Activated CD4-positive, CD25-positive, alpha-beta regulatory T cell treated with anti-CD3 and anti-CD28 coated beads, Interleukin-2, amount 50 U/mL, for 16 hours (primary cell): ENCODE measurements at places on chromosomes 1 and 21.

DNA sequence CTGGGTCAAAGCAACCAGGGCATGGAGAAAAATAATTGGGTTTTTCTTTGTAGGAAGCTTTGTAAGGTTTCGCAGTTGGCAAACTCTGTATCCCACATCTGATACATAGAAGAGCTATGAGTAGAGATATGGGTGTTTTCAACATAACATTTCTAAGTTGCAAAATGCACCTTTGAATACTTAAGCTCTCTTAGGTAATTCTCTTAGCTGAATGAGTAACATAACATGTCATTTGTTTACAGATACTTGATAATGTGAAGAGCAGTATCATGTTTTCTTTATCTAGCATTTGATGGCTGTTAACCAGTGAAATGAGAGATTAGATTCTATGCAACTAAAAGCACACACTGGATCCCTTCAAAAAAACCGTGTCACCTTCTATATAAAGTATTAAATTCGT, 21.6 kb downstream of the RAVER2 start:
- no peak for DNase-seq

GRCh38 chr1:53047737-53048736, 14.0 kb upstream of the PODN start:
- DNase-seq: no peak

DNA sequence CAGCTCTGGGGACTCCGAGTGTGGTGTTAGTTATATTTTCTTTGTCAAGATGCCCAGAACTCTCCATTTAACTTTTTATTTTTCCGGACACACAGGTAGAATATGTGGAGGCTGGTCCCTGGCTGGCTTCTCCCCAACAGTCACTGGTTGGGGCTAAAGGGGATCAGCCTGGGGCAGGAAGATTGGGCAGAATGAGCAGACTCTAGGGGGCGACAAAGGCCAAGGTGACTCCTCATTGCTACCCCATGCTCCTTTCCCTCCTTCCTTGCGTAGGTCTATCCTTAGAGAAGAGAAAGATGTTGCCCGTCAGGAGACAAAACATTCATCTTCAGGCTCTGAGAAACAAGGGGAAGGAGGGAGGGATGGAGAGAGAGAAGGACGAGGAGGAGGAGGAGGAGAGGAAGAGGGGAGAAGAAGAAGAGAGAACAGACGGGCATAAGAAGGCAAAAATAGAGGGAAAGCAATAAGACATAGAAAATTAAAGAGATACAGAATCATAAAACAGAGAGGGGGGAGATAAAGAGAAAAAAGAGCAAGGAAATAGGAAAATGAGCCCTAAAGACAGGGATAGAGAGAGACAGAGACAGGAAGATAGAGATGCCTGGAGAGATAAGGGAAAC, 89.9 kb downstream of the FOXD2 start:
- no peak for DNase-seq

- DNase-seq: no peak
Observed at GRCh38 chr1:44673675-44674112, 587 bp downstream of the TMEM53 start.

GRCh38 chr1:77832901-77833300, 53.5 kb downstream of the MIGA1 start:
- no peak for DNase-seq

GRCh38 chr1:209777587-209777986, 6.8 kb downstream of the C1orf74 start:
- DNase-seq: no peak

DNA sequence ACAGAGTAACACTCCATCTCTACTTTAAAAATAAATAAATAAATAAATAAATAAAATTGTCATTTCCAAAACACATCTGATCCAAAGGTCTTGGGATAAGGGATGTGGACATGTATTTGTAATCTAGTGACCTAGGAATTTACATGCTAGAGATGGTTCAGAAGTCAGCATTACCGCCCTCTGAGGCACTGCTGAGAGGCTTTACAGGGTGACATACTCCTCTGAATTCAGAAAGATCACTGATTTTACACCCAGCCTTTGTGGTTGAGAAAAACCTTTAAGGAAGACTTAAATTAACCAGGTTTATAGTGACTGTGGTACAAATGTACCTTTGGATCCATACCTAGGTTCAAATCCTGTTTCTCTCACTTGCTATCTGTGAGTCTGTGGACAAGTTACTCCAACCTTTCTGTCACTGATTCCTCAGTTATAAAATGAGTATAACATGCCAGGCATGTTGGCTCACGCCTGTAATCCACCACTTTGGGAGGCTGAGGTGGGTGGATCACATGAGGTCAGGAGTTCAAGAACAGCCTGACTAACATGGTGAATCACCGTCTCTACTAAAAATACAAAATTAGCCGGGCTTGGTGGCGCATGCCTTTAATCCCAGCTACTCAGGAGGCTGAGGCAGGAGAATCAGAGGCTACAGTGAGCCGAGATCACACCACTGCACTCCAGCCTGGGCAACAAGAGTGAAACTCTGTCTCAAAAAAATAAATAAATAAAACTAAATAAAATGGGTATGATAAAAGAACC, 20.1 kb downstream of the OSBPL9 start:
- no peak for DNase-seq

GRCh38 chr21:41387042-41387819, 25.4 kb downstream of the MX2 start:
- DNase-seq: no peak

GRCh38 chr1:36217670-36218069, 6.6 kb upstream of the THRAP3 start:
- no peak for DNase-seq

DNA sequence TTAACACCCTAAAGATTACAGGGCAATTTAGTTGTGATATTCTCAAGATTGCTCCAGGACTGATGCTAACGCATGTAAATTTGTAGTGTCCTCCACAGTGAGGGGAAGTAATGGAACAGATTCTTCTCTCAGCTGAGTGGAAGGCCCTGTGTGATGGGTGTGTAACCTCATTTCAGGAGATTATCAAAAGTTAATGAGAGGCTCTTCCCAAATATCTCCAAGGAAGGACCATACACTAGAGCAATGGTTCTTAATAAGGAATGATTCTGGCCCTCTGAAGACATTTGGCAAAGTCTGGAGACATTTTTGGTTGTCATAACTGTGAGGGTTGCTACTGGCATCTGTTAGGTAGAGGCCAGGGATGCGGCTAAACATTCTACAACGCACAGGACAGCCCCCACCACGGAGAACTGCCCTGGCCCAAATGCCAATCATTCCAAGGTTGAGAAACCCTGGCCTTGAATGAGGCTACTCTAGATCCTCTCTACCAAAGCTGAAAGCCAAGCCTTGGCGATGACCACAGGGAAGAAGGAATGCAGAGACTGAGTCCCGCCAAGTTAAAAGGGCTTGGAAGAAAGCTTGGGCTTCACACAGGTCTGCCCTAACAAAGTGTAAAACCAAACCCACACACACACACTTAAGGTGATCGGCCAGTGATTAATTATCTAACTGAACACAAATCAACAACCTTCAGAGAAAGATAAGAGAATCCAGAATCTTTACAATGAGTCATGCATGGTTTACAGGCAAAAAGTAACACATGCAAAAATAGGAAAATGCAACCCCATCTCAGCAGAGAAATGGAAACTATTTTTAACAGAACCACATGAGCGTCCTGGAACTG, 135.8 kb downstream of the SYF2 start:
- DNase-seq: no peak

- DNase-seq: no peak
Observed at GRCh38 chr1:110477445-110477957, 26.6 kb downstream of the PROK1 start.

GRCh38 chr1:182257369-182258063, 134.1 kb downstream of the GLUL start:
- no peak for DNase-seq

DNA sequence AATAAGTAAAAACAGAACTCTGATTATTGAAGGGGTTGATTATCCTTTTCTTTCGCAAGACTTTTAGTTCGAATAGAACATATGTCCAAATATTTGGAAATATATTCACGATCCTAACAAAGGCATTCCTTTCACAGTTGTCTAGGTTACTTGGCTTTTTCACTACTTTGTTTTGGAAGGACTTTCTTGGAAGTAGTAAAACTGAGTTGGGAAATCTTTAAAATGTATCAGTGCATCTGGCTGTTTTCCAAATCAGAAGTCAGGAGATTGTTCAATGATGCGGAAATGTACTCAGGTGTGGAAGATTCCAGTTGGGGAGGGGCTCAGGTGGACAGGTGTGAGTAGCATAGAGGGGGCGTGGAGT, 67.1 kb downstream of the SH3BGR start:
- no peak for DNase-seq

DNA sequence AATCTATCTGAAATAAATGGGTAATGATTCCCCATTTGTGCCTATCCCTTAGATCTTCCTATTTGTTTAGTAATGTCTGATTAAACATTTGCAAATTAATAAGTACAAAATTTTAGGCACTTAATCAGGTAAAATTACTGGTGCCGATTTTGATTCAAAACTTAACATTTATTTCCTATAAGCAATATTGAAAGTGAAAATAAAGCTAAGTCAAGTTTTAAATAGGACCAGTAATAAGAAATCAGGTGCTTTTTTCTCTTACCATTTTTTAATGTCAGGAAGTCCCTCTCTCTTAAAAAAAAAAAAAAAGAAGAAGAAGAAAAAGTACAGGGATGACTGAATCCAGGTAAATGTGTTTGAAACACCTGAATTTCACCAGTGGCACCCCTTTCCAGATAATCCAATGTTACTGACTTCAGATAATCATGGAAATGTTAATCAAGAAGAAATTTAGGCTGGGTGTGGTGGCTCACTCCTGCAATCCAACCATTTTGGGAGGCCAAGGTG, 836 bp upstream of the GBP4 start:
- no peak for DNase-seq

DNA sequence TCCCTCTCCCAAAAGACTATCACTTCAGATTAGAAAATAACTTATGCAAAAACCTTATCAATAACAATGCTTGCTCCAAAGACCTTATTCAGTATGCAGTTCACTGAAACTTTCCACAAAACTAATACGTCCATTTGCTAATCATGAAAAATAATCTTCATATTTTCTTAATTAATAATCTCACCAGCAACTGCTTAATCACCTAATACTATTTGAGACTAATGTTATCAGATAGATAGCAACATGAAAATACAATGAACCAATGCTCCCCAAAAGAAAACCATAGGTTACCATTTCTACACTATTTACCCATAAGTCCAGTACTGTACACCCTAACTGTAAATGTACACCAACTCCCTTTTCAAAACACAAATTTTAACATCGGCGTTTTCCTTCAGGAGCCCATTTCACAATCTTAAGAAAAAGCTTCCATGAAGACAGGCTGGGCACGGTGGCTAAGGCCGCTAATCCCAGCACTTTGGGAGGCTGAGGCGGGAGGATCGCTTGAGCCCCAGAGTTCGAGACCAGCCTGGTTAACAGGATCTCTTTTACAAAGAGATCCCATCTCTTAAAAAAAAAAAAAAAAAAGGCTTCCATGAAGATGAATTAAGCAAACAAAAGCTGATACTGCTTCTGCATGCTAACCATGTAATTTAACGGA, 1.7 kb downstream of the GNB1 start:
- no peak for DNase-seq

GRCh38 chr1:227586733-227587132, 23.4 kb downstream of the ZNF678 start:
- no peak for DNase-seq

- DNase-seq: no peak
Observed at GRCh38 chr1:46394108-46394871, at the start of gene FAAH. TSS of gene FAAH (plus strand) at chr1:46394317. CDS start at chr1:46394349, 32 bp downstream.

DNA sequence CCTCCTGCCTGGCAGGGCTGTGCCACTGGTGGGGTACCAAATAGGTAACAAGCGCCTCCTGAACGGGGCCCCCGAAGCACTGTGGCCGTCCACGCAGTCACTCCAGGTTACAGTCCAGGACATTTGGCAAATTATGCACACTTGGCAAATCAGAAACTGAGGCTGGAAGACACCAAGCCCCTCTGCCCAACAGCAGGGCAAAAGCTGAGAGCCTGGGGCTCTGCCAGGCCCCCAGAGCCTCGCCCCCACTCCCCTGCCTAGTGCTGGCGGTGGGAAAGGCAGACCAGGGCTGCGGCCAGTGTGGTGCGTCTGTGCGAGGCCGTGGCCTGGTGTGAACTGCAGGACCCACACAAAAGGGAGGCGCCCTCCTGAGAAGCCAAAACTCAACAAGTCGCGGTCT, 9.4 kb downstream of the PANK4 start:
- no peak for DNase-seq

DNA sequence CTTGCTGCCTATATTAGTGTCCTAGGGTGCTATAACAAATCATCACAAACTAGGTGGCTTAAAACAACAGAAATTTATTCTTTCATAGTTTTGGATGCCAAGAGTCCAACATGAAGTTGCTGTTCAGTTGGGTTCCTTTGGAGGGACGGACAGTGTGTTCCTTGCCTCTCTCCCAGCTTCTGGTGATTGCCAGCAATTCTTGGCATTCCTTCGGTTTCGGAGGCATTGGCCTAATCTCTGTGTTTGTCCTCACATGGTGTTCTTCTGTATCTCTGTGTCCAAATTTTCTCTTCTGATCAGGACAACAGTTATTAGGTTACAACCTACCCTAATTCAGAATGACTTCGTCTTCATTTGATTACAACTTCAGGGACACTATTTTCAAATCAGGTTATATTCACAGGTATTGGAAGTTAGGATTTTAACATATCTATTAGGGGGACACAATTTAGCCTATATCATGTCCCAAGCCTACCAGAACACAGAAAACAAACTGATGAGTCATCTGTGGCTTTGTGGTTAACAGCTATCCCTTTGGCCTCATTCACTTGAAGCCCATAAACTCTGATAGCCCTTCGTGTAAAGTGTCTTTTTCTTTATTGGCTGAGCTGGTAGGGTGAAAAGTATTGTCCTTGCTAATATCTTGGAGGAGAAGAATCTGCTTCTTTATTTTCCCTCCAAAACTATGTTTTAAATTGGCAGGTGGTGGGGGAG, 83.2 kb upstream of the PAPPA2 start:
- DNase-seq: no peak

DNA sequence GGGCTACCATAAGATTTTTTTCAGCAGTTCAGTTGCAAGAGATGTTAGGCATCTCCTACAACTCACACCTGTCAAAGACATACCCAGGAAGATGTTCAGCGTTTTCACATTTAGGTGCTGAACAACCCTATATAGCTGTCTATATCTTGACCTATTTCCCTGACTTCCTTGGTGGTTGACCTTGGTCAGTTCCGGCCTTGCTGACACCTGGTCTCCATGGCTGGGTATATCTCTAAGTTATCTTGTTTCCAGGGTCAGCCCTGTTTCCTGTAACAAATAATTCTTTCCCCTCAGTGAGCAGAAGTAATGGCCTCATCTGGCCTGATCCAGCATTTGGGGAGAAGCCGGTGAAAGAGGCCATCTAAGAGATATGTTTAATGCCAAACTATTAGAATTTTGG, 2.4 kb upstream of the BTG2 start:
- DNase-seq: no peak

- no peak for DNase-seq
Observed at GRCh38 chr1:212529211-212529741, 79.3 kb upstream of the ATF3 start.

DNA sequence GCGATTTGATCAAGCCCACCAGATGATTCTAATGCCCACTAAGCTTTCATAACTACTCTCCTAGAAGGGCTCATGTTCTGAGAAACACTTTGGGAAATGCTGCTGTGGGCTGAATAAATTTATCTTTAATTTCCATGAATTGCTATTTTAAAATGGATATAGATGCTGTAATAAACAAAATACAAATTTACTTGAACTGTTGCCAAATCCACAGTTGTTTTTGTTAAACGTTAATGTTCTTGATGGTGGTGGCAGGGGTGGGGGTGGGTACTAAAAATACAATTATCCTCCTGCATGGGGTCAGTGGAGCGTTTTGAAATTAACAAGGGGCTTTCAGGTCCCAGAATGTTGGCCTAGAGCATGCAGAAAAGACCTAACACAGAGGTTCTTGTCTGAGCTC, 244.7 kb upstream of the POU3F1 start:
- DNase-seq: no peak

GRCh38 chr1:235006132-235006721, 122.4 kb downstream of the TOMM20 start:
- no peak for DNase-seq
